ENCODE measurements at places on chromosomes 3 and 15.

- no peak for DNase-seq
Observed at GRCh38 chr15:38844736-38845135, 280.1 kb upstream of the RASGRP1 start.

DNA sequence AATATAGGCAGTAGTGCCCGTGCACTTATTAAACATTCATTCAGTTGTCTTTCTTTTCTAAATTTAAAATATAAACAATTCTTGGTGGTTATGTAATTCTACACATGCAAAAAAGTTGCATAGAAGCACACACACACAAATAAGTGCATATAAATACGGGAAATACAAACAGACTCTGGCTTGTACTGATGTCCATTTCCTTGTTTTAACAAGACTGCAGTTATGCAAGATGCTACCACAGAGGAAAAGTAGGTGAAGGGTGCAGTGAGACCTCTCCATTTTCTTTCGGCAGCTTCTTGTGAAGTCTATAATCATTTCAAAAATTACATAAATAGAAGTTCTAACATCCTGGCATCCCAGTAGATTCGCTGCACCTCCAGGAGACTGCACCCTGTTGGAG, 130.6 kb upstream of the BCL6 start:
- DNase-seq = no peak

DNA sequence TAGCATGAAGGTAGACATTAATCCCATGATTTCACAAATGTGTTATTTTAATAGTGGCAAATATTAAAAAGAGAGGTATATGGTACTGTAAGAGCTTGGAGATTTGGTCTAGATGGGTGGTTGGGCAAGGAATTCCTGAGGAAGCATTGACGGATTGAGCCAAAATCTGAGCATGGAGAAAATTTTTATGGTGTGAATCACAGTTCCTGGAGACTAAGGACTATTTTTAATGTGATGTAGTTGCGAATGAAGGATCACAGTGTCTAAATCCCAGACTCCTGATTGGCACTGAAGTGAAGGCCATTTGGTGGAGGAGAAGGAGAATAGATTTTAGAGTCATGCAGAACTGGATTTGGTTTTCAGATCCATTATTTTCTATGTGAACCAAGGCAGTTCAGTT, 188.7 kb upstream of the FEZF2 start:
- DNase-seq = no peak

GRCh38 chr15:59244337-59244736, 37.7 kb downstream of the LDHAL6B start:
- DNase-seq = no peak

DNA sequence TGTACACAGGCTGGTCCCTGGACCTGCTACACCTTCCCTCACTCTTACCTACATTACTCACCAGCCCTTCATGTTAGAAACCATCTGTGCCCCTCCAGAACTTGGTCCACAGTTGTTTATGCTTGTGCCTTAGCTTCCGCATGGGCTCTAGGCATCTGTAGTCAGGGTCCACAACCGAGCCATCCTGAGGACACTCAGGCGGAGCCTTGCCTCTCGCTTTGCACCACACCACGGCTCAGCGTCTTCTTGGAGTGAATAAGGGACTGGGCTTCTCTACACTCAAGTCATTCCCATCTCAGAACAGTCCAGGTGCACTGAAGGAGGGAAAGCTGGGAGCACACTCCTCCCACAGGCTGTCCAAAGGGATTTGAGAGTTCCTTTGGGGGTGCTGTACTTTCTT, 97.8 kb downstream of the HMG20A start:
- no peak for DNase-seq

Data from stimulated activated CD8-positive, alpha-beta memory T cell treated with anti-CD3 and anti-CD28 coated beads, Interleukin-2, amount 100 ng/mL, for 1 hour (primary cell).